ENCODE measurements at places on chromosomes 3 and 15. TPM values are rescaled to one million over a fixed set of nuclear protein-coding genes. Genes with fewer than 3 reads are reported as not detected.

GUCA1C gene
- not detected for total RNA-seq

MAP1A gene
- 42.0 TPM for total RNA-seq

ZFAND6 gene
- total RNA-seq: 154 TPM

DCLK3 gene
- total RNA-seq: under 0.01 TPM

Measured in bronchial smooth muscle cell (primary cell).